Activated CD4-positive, alpha-beta memory T cell treated with anti-CD3 and anti-CD28 coated beads, Interleukin-2, amount 10 ng/mL, durations not matched to agents 7 days and 5 days (primary cell): ENCODE measurements at places on chromosomes 3 and 15.
A peak's percentile ranks its signal among the peaks of the same experiment; 100 is the strongest.

DNA sequence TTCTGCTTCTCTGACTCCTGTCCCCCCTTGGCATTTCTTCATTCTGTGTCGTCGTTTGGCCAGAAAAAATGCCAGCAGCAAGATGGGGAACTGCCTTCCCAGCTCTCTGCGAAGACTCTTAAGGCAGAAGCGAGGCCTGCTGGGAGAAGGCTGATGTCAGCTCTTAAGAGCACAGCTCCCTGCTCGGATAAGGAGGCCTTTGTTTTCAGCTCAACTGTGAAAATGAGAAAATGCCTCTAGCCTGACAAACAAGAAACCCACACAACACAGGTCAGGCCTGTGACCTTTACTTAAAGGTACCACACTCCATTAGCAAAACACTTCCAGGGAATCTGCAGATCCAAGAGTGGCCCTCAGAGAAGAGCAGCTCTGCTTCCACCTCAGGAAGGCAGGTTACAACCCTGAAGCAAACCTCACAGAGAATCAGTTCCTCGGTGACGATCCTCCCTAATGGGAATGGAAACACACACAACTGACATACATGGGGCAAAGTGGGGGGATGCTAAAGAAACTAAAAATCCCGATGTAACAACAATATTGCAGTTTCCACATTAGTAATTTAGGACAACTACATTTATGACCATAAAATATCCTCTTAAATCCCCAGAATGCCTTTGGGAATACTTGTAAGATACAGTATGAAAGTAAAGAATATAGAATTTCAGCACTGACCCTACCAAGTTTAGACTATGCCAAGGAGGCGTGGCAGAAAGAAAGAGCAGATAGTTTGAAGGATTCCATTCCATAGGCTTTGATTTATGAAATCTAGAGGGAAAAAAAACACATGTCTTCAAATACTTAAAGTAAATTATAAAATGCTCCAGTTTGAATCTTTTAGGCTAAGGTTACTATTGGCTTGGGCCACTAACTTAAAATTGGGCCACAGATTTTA is 52.1 kb downstream of the VGLL4 start:
- no peak for DNase-seq

DNA sequence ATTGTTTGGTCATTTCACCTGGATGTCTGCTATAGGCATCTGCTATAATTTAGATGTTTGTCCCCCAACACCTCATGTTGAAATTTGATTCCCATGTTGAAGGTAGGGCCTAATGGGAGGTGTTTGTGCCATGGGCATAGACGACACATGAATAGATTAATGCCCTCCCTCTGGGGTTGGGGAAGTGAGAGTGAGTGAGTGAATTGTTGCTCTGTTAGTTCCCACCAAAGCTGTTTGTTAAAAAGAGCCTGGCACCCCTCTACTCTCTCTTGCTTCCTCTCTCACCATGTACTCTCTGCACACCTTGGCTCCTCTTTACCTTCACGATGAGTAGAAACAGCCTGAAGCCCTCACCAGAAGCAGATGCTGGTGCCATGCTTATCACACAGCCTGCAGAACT is 23.9 kb upstream of the SORD start:
- no peak for DNase-seq

- no peak for DNase-seq
Measured at GRCh38 chr3:81622395-81622794, 139.1 kb downstream of the GBE1 start.

GRCh38 chr3:20100151-20100550 is 59.9 kb downstream of the KAT2B start:
- no peak for DNase-seq

GRCh38 chr15:70400766-70401541 is 303.2 kb upstream of the TLE3 start:
- DNase-seq = no peak

DNA sequence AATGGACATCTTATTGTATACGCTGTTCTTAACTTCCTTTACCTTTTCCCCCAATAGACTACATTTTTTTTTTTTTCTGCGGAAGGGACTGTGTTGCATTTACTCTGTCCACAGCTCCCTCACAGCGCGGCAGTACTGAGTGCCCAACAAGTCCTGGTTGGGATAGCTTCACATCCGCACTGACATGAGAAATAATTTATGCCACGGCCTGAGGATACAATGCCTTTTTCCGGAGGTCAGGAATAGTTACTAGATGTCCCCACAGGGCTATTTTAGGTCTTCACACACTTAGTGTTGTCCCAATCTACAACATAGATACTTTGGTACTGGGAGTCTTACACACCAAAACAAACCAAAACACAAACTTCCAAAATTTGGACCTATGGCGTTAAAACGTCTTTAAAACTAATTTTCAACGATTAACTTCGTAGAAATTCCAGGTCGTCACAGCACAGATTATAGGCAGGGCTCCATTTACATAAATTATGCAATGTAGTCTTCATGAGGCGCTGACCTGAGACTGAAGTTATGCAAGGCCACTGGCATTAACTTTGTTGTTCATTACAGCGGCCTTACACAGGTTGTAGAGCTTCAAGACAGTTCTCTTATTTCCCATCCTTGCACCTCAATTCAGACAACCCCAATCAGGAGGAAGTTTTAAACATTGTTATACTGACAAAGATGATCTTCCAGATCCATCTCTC is 989 bp upstream of the PPIB start:
- DNase-seq = no peak

DNA sequence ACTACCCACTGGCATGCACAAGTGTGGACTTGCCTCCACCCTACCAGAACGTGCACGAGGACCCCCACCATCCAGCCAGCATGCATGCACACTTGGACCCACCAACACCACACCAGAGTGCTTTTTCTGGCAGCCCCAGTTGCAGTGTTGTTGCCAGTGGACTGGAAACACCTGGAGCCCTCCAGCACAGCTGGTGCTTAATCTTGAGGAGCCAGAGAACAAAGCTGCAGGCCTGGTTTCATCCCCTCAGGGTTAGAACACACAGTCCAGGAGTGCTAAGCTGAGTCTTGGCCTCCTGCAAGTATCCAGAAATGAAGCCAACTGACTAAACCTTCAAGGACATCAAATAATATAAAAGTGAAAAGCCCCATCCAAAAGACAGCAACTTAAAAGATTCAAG is 888.0 kb downstream of the NTRK3 start:
- no peak for DNase-seq

- no peak for DNase-seq
Measured at GRCh38 chr15:75723171-75723846, 10.7 kb upstream of the CSPG4 start.

GRCh38 chr3:170484869-170485268 is 66.2 kb downstream of the CLDN11 start:
- no peak for DNase-seq

GRCh38 chr3:129936757-129937156 is 37.8 kb upstream of the TRH start:
- DNase-seq = peak; percentile 36

GRCh38 chr3:25025236-25025635 is 402.8 kb upstream of the RARB start:
- DNase-seq = no peak

- DNase-seq = no peak
Measured at GRCh38 chr3:73214846-73215245, 153.4 kb downstream of the EBLN2 start.

DNA sequence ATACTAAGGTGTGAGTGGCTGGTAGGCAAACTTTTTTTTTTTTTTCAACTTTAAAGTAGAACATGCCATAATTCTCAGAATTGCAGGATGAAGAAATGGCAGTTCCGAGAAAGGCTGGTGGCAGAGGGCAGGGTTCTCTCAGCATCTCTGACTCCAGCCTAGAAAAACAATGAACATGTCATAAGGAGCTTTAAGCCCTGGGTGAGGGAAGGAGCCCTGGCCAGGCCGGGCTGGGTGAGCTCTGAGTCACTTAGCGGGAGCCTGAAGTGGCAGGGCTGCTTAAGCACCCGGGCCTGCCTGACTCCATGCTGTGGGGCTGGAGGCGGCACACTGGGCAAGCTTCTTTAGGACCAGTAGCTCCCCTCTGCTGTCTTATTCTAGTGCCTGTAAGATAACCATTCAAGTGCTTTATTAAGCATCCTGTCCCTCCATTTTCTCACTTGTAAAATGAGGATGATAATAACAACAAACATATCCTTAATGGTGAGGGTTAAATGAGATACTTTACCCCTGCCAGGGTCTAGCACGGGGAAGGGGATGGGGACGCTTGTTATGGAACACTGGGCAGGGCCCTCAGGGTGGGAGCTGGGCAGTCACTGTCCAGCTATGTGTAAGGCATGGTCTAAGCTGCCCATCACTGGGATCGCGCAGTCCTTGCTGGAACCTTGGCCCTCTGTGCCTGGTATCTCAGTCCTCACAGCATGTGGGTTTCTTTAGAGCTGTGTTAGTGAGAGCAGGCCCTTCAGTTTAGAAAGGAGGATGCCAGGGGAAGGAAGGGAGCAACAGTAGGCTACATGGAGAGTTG is 18.4 kb downstream of the SMAD6 start:
- peak; percentile 78 for DNase-seq

DNA sequence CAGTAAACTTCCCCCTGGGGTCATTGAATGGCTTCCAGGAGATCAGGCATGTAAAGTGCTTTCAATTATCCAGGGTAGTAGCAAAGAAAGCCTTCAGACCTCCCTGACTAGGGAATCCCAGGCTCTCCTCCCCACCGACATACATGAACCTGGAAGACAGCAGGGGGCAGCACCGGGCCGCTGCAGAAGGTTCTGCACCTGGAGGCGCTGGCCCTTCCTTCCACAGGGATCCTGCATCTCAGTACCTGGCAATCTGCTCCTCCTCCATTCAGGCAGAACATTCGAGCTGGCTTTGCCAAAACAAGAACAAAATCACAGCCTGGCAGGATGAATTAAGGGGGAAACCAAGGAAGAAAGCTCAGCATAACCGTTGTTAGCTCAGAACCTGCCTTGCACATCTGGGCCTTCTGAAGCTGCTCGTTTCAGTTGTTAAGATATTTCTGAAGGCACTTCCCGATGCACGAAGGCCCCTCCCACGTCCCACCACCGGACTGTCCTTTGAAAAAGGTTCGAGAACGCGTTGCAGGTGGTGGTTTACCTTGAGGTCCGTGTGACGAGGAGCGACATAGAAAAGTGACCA is 237.7 kb downstream of the SLCO3A1 start:
- no peak for DNase-seq

GRCh38 chr3:38177181-38177580 is 11.8 kb downstream of the OXSR1 start:
- DNase-seq = no peak

DNA sequence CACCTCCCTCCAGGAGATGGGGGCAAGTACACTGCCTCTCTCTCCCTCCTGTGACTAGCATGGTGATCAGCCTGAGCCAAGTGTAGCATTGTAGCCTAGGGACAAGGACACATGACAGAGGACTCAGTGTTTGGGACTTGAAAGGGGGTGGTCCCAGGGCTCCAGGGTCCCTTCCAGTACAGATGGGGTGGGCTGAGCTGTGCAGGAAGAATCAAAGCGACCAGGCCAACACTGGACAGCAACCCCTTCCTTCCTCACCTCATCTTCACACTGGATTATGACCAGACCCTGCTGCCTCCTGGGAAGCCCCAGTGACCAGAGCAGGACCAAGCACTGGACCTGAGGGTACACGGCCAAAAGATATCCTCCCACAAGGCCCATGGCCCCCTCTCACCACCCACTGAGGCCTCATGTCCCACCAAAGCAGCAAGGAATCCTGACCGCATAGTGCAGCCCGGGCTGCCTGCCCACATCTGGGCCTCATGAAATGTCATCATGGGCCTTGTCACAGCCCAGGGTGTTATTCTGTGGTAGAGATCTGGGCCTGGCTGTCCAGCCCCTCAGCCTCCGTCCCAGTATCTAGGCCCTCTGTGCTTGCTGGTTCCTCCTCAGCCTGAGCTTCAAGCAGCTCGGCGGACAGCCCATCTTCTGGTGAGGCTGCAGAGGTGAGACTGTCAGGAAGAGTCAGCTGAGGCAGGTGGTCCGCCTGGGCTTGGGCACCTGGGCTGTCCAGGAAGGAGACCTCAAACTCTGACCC is 9.5 kb downstream of the GORASP1 start:
- no peak for DNase-seq

GRCh38 chr15:68080783-68081182 is 26.7 kb downstream of the PIAS1 start:
- DNase-seq = no peak

DNA sequence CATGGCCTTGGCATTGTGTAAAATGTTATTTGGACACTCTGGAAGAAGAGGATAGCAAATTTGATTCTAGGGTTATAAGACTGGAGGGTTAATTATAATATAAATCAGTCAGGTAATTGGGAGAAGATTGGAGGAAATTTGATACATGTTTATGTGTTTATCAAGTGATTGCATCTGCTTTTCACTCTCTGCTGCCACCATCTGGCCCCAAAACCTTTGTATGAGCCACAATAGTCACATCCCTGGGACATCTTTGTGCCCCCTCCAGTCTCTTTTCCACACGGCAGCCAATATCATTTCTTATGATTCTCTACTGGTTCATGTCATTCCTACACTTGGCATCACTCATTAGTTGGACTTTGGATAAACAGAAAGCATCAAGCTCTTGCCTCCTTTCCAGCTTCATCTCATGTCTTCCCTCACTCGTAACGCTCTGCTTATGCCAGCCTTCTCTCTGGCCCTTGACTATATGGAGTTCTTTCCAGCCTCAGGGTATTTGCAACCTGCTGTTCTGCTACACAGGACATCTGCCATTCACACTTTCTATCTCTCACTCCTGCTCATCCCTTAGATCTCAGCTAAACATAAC is 602.3 kb upstream of the SUCLG2 start:
- peak; percentile 19 for DNase-seq

GRCh38 chr15:80367661-80368060 is 36.5 kb upstream of the ARNT2 start:
- no peak for DNase-seq

- DNase-seq = no peak
Measured at GRCh38 chr3:14764331-14765059, 54.3 kb upstream of the FGD5 start.

- DNase-seq = no peak
Measured at GRCh38 chr3:126365351-126366277, 8.4 kb upstream of the KLF15 start.

DNA sequence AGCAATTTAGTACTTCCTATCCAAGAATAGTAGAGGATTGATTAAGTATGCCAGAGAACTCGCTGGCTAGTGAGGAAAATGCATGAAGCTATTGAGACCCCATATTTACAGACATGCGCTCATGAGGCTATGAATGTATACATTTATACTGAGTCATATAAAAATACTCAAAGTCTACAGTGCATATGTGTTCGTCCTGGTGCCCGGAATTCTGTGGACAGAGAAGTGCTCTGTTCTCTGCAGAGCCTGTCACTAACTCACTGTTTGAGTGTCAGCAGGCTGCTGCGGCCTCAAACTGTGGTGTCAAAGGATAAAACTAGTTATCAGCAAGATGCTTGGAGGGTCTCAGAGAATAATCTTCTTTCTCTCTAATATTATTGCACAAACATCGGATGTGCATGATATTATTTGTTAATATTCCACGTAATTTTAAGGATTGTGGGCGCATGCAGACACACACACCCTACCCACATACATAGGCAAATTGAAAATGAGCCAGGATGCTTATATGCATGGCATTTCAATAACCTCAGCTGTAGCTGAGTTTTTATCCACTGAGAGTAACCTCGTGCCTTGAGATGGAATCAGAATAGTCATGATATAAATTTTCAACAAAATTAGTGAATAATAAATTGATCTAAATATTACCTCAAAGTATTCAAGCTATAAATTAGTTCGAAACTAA is 50.0 kb upstream of the TSC22D2 start:
- no peak for DNase-seq
